ENCODE measurements at places on chromosomes 3 and 15.
A peak's percentile ranks its signal among the peaks of the same experiment; 100 is the strongest.

- H3K36me3 ChIP-seq, result no peaks in the 10 kb centered on the region
- no peak for DNase-seq
- no peaks in the 10 kb centered on the region for H3K4me1 ChIP-seq
- H3K4me3 ChIP-seq, result no peak overlapping the region
- H3K27ac ChIP-seq, result no peak overlapping the region
Observed at GRCh38 chr15:77622209-77622933, 10.3 kb downstream of the LINGO1 start.

- H3K36me3 ChIP-seq, result no peaks in the 10 kb centered on the region
- H3K27ac ChIP-seq, result no peak overlapping the region
- no peaks in the 10 kb centered on the region for H3K4me1 ChIP-seq
- peaks cover 4% of the 10 kb centered on the region for H3K27me3 ChIP-seq
- no peak for DNase-seq
- no peak overlapping the region for H3K4me3 ChIP-seq
Observed at GRCh38 chr3:139440639-139441556, 35.4 kb downstream of the RBP2 start.

- H3K4me3 ChIP-seq, result peak overlapping the region; percentile 25
- H3K4me1 ChIP-seq, result peaks cover 39% of the 10 kb centered on the region
- H3K27ac ChIP-seq, result peak overlapping the region; percentile 92
- no peaks in the 10 kb centered on the region for H3K36me3 ChIP-seq
- peak; percentile 21 for DNase-seq
Observed at GRCh38 chr3:160027541-160028195, 39.0 kb downstream of the IL12A start.

DNA sequence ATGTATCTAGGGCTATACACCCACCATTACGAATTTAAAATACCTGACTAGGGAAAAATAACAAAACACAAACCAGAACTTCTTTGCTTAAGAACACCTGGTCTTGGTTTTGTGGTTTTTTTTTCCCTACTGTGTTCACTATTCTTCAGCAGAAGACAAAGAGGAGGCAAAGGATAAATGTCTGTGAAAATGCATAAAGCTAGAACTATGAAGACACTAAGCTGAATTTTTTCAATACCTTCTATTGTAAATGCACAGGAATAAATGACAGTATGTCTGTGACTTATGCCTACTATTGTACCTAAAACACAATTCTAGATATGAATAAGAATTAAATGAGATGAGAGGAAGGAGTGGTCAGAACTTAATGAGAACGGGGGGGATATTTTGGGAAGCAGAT is 86.9 kb downstream of the TBL1XR1 start:
- no peaks in the 10 kb centered on the region for H3K27me3 ChIP-seq
- H3K4me1 ChIP-seq, result peaks cover 56% of the 10 kb centered on the region
- DNase-seq, result no peak
- no peak overlapping the region for H3K4me3 ChIP-seq
- H3K27ac ChIP-seq, result peak overlapping the region; percentile 64

- DNase-seq, result no peak
- no peak overlapping the region for H3K4me3 ChIP-seq
- no peaks in the 10 kb centered on the region for H3K27me3 ChIP-seq
- peaks cover 3% of the 10 kb centered on the region for H3K36me3 ChIP-seq
Observed at GRCh38 chr3:143671626-143672025, 176.6 kb downstream of the SLC9A9 start.

Measured in activated T-helper 1 cell treated with anti-CD3 and anti-CD28 coated beads, Interleukin-12 subunit alpha, Interleukin-12 subunit beta, Interleukin-2, Interleukin-4 antibody, amounts not matched to agents 30 ng/mL and 10 ng/mL and 1 ng/mL, durations not matched to agents 14 hours and 24 hours and 36 hours (primary cell).